ENCODE measurements at places on chromosomes 5 and 9. TPM values are rescaled to one million over a fixed set of nuclear protein-coding genes. Genes with fewer than 3 reads are reported as not detected.

DNA sequence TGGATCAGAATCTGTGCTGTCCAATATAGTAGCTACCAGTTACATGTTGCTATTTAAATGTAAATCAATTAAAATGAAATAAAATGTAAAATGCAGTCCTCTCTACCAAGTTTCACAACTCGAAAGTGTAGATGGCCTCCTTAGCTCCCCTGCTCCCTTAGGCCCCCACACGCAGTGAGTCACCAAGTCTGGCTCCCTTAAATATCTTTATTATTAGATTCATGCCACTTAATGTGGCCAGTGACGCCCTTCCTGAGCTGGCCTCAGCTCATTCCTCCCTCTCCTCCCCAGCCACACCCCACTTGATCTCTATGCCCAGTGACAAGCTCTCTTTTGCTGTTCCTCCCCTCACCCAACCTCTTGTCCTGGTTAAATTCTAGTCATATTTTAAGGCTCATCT, 88.4 kb upstream of the DNAH5 start:
- DNase-seq, result no peak

GRCh38 chr5:124741711-124742496, 4.5 kb downstream of the ZNF608 start:
- no peak for DNase-seq

DNA sequence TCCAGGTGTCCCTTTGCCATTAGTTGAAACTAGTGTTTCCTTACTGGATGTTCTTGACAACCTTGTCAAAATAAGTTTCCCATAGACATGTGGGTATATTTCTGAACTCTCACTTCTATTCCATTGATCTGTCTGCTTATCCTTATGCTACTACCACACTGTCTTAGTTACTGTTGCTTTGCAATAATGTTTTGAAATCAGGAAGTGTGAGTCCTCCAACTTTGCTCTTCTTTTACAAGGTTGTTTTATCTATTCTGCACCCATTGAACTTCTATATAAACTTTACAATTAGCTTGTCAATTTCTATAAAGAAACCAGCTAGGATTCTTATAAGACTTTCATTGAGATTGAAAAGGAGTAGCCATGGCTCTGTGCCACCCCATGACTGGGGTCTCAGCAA, 24.3 kb downstream of the CD14 start:
- no peak for DNase-seq

Gene CSF2
- not detected for total RNA-seq

DNA sequence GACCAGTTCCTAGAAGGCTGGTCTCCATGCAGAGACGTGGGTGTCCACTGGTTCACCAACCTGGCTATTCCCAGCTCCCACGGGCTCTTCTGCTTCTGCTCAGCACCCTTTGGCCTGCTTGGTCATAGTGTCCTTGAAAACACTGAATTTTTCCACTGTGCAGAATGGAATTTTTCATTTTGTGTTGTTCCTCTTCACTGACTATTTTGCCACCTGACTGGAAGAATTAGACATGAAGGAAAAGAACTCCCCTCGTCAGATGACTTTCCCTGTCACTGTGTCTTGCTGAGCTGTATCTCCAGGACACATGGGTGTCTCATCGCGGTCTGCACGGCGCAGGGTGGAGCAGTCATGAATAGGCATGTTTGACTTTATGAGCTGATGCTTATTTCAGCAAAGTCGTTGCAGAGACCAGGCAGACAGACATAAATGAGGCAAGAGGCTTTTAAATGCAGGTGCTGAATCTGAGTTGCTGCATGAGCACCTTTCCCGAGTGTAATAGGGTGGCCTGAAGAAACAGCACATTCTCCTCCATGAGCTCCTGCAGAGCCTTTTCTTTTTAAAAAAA, 50.2 kb upstream of the SEMA4D start:
- no peak for DNase-seq

Gene TOR2A
- 6.8 TPM for total RNA-seq

DNA sequence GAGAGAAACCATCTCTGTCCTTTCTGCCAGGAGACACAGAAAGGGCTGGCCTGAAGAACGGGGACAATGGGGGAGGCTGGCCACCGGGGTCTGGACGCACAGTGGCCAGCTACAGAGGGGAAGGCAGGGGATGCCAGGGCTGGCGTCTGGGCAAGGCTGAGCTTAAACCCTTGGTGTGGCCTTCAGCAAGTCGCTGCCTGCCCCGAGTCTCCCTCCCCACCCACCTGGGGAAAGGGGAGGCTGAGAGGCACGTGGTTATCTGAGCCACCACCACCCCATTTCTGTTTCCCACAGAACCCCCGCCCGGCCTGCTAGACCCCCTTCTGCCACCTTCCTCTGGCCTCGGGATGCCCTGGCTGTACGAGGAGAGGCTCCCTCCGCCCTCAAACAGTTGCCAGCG, 115.3 kb downstream of the VAV2 start:
- DNase-seq, result no peak

- no peak for DNase-seq
Measured at GRCh38 chr5:157870837-157871834, 12.2 kb upstream of the CLINT1 start.

DNA sequence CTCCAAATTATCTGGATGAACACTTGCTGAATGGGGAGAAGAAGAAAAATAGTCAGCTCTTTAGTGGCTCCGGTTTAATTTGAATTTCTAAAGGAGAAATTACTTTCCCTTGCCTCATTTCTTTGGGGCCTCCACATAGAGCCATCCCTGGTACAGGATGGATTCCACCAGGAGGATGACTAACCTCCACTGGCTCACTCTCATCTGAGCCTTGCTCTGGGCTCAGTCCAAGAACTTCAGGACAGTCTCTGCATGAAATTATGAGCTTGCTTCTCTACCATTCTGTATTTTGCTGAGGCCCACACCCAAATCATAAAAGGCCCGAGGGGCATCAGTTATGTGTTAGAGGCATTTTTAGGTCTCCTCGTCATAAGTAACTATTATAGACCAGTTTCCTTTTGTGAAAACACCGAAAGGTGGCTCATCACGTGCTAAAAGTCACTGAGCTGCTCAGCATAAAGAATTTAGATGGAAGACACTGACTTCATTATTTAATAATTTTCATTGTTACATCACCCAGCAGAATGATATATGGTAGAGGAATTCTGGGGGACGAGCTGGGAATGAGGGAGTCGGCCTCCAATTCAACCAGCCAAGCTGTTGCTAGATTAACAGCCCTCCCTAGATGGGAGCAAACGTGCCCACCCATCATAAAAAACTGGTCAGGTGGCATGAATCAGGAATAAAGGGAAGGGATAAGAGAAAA, 222.1 kb downstream of the TARS1 start:
- no peak for DNase-seq

DNA sequence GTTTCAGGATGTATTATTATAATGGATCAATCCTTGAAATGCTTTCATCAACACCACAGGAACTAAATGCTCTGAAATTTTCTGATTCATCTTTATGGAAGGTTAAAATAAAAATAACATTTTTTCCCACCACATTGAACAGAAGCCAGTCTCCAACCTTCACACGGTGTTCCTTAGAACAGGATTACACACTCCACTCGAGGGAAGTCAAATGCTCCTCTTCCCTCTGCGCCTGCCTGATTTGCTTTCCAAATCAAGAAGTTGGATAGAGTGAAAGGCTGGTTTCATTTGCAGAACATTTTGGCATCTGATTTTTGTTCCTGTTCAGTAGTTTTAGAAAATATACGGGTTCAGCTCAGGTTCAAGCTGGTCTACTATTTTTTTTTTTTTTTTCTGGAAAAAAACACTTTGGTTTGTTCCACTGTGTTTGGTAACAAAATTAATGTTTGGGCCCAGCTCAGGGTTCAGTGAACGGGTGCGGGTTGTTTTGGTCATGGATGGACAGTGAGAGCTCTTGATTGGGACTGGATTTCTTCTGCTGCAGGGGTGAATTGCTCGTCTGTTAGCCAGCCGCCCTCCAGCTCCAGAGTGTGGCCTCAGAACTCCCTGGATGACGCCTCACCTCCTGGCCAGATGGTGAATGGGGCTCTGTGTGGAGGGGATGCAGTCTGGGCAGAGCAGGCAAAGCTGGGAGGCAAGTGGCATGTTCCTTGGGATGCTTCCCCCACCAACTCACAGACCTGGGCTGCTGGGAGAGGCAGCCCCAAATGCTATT, 82.4 kb upstream of the STC2 start:
- no peak for DNase-seq

DNA sequence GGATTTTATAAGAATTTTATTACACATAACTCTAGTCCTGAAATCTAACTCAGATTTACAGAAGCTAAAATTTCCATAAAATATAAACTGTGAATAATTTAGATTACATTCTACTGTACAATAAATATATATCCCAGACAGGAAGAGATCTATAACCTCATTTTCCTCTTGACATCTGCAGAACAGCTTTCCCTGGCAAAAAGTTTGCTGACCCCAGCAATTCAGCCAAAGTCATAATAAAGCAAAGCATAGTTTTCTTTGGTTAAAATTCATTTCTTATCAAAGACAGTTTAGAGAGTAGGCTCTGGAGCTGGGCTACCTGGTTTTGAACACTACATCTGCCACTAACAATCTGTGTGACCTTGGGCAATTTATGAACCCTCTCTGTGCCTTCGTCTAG, 372.5 kb downstream of the CAAP1 start:
- DNase-seq, result no peak

DNA sequence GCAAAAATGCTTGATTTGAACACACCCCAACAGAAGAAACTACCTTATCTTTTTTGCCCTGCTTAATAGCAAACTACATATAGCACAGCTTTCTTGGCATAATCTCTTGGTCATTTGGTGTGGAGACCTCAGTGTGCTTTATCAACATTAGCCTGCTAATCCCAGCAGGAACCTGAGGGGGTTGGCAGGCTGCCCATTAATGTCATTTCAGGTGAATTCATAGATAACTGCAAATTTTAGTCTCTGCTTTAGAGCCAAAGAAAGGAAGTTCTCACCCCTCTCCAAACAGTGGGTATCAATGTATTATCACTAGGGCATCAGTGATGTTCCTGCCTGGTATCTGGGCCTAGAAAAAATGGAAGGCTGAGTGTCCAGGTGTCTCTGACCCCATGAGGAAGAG, 489.0 kb downstream of the NTRK2 start:
- DNase-seq, result no peak

- no peak for DNase-seq
Measured at GRCh38 chr9:78207319-78207718, 28.6 kb upstream of the CEP78 start.

DNA sequence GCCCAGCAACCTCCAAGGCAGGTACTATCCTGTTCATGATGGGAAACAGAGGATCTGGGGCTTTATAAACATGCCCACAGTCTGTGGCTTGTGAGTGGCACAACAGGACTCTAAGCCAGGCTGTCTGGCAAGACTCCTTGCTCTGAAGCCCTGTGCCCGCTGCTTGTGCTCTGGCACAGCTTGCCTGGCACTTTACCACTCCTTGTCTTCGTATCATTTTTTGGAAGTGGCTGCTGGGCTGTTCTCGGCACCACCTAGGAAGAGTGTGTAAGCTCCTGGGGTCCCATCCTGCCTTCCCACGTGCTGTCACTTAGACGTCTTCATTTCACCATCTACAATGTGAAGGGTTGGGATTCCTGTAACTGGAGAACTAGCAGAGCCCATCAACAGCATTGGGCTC, 59.3 kb upstream of the GLRX start:
- DNase-seq, result no peak

Gene ADAMTSL2
- 22.3 TPM for total RNA-seq
